ENCODE measurements at places on chromosomes 3 and 15.
A peak's percentile ranks its signal among the peaks of the same experiment; 100 is the strongest.

DNA sequence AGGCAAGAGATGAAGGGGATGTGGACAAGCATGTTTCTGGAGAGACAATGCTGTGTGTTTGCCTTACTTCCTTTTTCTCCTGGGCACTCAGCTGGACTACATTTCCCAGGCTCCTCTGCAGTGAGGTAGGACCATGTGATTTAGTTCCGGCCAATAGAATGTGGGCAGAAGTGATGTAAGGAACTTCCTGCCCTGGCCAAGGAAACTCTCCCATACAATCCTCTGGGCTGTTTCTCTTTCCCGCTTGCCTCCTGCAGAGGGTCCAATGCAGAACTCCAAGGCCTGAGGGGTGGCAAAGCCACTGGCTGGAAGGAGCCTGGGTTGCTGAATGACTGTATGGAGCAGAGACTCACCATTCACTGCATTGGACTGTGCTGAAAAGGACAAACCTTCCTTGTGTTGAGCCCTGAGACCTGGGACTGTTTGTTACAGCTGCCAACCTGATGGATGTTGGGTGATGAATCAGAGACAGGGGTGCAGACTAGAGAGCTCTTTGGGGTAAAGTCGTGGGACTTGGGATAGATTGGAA is 82.7 kb upstream of the SLC6A6 start:
- DNase-seq = no peak

GRCh38 chr3:56985878-56986277 is 74.6 kb upstream of the SPATA12 start:
- no peak for DNase-seq

GRCh38 chr3:190307164-190307545 is 15.1 kb downstream of the CLDN1 start:
- no peak for DNase-seq

DNA sequence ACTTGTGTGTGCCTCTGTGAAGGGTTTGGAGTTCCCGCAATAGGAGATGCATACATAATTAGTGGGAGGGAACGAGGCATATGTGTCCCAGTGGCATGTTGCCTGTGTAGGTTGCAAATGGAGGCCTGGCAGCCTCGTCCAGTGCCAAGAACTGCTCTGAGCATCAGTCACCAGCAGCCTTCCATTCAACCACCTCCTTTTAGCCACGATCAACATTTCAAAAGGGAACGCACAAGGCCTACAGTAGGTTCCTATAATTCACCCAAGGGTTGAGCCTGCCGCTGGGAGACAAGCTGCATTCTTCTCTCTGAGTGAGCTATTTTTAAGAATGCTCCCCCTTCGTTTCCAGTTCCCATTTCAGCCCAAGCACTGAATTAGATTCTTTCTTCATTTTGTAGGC is 78.8 kb upstream of the CTNNB1 start:
- no peak for DNase-seq

- DNase-seq = no peak
These were observed 582.8 kb downstream of the PDCD6IP start for GRCh38 chr3:34381243-34381642.

GRCh38 chr3:178646186-178646862 is 110.1 kb downstream of the KCNMB2 start:
- DNase-seq = no peak

GRCh38 chr15:39323706-39324105 is 257.2 kb upstream of the THBS1 start:
- DNase-seq = no peak

DNA sequence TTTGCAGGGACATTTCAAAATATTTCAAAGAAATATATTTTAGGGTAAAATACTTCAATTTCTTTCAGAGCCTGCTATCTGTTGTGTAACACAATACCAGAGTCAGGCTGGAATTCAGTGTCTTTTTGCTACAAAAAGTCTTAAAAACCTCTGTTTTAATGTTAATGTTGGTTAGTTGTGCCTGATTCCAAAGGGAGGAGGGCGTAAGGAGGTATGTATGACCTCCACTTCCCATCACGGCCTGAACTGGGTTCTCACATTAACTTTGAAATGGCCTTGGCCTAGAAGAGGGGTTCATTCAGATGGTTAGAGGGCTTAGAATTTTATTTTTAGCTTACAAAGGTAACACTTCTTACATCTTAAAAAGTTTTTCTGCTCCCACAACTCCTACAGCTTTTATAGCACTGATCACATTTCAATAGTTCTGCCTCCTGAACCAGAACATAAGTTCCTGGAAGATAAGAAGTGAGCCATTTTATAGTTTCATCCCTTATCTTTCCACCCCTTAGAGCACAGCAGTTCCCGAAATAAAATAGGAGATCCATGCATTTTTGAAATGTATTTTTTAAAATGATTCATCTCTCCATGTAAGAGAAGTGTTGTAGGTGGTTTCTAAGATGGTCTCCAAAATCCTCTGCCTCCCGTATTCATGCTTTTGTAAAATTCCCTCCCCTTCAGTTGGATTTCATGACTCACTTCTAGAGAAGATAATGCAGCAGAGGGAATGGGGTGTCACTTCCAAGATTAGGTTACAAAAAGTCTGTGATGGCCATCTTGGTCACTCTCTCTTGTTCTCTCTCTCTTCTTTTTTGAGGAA is 543.1 kb upstream of the NECTIN3 start:
- no peak for DNase-seq

DNA sequence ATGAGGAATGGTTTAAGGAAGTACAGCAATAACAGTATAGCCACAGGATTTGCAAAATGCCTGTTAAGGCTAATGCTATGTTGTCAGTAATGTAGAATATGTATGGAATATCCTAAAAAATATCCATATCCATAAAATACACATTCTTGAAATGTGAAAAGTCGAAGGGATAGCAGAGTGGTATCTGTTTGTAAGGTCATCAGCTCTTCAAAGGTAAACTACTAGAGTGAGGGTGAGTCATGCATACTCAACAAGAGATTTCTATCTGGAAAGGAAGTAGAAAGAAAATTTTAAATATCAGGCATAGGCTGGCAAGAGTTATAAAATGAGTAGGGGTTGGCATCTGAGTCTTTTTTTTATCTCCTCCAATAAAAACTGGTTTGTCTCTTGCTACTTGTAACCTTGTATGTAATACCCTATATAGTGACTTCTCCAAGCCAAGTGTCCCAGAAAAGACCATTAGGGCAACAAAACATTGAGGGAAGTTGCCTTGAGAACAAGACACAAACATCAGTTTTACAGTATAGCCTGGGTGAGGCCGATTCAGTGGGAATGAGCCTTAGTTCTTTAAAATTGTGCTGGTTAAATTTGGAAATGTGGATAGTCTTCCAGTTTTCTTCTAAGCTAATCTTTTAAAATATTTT is 103.1 kb downstream of the SPATA16 start:
- no peak for DNase-seq

DNA sequence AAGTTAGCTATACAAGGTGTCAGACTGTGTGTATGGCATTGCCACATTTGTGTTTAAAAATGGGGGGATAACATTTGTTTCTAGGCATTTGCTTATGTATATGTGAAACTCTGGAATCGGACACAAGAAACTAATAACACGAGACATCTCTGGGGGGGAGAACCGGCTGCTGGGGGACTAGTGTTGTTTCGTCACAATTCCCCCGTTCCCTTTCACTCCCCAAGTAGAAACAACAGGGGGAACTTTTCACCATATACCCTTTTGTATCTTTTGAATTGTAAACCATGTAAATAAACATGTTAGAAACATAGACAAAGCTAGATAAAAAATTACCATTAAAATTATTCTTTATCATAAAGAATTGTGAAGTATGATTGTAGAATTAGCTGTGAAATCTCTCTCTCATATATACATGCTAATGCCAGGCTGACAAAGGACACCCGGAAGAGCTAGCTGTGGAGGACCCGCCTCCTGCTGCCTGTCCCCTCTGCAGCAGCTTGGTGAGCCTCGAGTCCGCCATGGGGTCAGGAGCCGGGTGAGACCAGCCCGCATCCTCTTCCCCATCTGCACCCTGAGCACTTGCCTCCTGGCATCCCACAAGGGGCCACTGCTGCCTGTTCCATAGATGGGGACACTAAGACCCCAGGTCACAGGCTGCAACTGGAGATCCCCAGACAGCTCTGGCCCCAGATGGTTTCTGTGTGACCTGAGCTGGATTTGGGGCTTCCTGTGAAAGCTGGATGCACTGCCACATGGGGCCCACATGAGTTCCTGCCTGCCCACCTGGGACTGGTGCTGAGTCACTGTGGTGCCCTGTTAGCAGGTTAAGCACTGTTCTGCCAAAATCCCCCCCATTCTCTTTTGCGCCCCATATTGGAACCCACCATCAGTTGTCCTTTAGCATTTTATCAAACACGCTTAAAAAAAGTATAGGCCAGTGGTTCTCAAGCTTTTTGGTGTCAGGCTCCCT is 91.6 kb downstream of the IQSEC1 start:
- no peak for DNase-seq

DNA sequence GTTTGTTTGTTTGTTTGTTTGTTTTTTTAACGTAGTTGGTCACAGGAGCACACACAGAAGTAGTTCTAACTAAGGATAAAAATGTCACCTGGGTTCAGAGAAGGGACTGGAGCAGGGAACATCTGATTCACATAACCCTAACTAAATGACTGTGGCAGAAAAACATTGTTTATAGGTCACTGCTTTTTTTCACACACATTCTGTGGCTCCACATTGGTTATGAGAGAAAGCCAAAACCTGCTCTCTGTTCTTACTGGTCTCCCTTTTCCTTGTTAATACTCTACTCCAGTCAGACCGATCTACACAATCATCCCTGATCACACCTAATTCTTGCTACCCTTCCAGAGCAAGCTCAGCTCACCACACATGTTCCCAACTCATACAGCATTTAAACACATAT is 190.4 kb upstream of the ICE2 start:
- no peak for DNase-seq

GRCh38 chr15:32651229-32651837 is 9.8 kb downstream of the SCG5 start:
- DNase-seq = peak; percentile 31

- DNase-seq = no peak
These were observed 1.8 kb upstream of the PLXND1 start for GRCh38 chr3:129608087-129608935.

DNA sequence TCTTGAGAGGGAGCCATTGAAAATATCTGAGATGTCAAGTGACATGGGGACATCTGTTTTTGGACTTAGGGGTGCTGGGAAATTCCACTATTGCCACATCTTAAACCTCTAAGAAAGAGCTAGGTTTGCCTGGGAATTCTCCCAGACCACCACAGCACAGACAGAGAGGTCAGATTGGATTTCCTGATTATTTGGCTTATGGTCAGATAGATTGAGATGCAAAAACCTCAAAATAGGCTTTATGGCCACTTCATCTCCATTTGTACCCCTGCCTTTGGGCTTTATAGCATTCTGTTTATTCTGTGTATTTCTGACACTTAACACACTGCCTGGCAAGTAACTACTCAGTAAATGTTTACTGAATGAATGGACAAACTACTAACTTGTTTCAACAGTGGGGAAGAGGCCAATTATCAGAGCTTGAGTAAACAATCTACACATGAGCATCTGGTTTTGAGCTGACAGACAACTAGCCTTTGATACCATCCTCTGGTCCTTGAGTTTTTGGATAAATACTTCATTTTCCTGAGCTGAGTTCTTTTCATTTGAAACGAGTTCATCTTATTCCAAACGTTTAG is 81.8 kb downstream of the TP63 start:
- no peak for DNase-seq

GRCh38 chr15:74962671-74963070 is 6.1 kb upstream of the RPP25 start:
- no peak for DNase-seq

GRCh38 chr3:183937601-183938286 is 53.1 kb upstream of the PARL start:
- no peak for DNase-seq

DNA sequence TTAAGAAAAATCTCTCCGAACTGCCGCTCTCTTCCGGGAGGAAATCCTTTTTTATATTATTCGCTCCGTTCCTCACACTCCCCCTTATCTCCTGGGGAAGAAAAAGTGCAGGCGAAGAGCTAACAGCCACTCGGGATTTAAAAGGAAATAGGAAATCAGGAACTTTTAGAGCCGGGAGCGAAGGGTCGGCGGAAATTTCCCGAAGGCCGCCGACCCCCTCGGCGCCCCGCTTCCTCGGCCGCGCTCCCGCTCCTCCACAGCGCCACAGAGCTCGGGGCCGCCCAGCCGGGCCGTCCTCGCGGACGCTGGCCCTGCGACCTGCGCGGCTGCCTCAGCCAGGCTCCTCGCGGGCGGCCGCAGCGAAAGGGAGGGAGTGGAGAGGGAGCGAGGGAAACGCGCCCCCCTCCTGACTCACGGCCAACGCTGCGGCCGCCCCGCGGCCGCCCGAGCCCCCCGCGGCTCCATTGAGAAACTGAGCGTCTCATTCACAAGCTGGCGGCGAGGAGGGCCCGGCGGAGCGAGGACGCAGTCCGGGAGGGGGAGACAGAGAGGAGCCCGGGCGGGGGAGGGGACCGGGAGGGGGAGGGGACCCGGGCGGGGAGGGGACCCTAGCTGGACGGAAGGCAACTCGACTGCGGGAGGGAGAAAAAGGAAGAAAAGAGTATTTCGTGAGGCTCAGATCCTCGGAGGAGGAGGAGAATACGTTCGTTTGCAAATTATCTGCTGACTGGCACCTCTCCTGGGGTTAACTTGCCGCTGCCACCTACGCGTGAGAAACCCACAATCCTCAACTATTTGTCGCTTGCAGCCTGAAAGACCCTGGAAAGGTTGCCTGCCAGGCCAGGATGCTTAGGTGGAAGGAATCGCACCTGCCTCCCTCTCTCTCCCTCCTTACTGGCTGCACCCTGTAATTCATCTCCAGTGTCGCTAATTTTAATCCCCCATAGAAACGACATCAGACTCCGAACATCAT is at the start of gene PTPN9:
TSS of gene PTPN9 (minus strand) at position 368 of the 973 bp plus-strand sequence. CDS start 539 bp downstream, outside the sequence.
- DNase-seq = peak; percentile 55

DNA sequence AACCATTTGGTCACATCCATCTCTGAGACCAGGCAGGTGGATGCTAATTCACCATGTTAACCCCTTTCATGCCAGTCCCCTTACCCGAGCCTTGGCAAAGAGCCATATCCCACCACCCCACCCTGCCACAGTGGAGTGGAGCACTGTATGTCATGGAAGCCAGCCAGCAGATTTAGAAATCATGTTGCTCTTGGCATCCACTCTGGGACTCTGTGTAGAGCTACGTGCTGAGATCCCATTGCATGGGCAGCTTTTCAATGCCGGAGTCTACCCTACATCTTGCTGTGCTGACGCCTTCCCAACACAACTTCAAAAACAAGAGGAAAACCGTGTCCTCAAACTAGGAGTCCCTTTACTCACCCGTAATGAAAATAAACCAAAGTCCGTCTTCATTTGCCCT is 131.0 kb downstream of the NTRK3 start:
- DNase-seq = no peak

- DNase-seq = no peak
These were observed 104.4 kb downstream of the RPL22L1 start for GRCh38 chr3:170765419-170766078.
